ENCODE measurements at places on chromosomes 7 and 10.

- no peak for DNase-seq
Measured at GRCh38 chr7:141144921-141145629, 71.2 kb downstream of the TMEM178B start.

- peak; percentile 20 for DNase-seq
Measured at GRCh38 chr7:41879403-41879802, 176.5 kb upstream of the INHBA start.

- no peak for DNase-seq
Measured at GRCh38 chr10:47077386-47077785, 166.2 kb downstream of the PTPN20 start.

- DNase-seq = no peak
Measured at GRCh38 chr10:130761032-130761575, 550.4 kb downstream of the TCERG1L start.

DNA sequence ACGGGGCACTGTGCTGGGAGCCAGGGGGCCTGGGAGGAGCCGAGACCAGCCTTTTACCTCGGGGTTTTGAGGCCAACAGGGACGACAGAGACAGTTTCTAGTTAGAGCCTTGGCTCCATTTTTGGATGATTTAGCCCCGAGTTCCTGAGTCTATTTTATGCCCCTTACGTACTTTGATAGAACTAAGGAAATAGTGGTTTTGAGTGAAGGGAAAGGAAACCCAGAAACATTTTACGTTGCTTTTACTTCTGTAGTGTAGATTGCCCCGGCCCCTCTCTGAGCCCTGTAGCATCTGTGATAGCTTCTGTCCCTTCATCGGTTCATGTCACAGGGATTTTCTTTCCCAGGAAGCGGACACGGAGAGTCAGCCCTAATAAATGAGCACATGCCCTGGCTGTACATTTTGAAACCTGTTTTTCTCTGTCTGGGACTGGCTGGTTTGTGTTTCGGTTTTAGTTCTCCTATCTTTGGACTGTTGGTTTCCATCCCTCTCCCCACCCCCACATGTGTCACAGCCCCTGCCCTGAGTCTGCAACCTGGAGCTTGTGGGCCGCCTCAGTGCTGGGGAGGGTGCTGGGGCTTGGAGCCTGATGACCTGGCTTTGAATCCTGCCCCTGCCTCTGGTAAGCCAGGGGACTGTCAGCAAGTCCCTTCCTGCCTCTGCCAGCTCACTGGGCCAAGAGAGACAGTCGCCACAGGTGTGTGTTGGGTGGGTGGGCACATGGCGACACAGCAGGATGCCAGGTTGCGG lies 6.9 kb upstream of the ORAI2 start:
- no peak for DNase-seq

DNA sequence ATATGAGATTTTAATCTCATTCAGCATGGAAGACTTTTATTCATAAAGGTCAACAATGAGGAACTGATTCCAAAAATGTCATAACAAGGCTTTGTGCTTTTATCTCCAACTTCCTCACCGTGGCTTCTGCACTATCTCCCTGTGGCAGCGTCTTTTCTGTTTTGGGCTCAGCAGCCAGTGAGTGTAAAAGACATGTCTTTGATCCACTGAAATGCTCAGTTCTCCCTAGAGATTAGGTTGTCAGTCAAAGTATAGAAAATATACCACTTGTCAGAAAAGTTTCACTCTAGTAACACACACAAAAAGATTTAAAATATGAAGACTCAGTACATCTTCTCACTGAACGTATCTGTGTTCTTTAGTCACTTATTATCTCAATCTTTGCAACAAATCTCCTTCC lies 901.8 kb upstream of the ZWINT start:
- DNase-seq = peak; percentile 53

GRCh38 chr10:7285522-7286322 lies 125.1 kb downstream of the SFMBT2 start:
- no peak for DNase-seq

DNA sequence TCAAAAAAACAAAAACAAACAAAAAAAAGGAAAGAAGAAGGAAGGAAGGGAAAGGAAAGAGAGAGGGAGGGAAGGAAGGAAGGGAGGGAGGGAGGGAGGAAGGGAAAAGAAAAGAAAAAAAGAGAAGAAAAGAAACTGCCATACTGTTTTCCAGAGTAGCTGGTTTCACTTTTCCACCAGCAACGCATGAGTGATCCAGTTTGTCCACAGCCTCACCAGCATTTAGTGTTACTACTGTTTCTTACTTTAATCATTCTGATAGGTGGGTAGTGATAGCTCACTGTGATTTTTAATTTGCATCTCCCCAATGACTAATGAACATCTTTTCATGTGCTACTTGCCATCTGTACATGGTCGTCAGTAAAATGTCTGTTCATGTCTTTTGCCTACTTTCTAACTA lies 9.6 kb downstream of the GSTK1 start:
- DNase-seq = no peak

- DNase-seq = no peak
Measured at GRCh38 chr7:74224511-74224832, 14.7 kb downstream of the LAT2 start.

GRCh38 chr7:105339404-105340323 lies 49.1 kb downstream of the SRPK2 start:
- DNase-seq = no peak

DNA sequence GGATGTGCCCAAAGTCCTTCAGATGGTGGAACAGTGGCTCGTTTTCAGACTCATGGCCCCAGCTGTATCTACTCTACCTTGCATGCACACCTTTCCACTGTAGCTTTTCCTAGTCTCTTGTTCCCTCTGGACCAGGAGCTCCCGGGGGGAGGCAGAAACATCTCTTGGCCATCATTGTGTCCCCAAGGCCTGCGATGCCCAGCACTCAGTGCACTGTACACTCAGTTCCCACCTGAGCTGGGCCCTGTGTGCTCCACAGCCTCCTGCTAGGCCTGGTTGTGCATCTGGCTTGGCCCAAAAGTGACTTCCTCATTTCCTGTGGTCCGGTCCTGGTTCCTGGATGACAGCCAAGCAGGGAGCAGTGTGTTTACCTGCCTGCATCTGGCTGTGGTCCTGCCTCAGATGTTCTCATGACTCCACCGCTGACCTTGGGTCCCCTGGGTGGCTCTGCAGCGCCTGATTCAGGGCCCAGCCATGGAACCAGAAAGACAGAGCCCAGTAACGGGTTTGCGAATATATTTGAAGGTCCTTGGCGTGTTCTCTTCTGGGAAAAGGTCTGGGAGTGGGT lies 9.9 kb upstream of the DOCK1 start:
- DNase-seq = no peak

- DNase-seq = no peak
Measured at GRCh38 chr7:93211228-93211818, 14.9 kb downstream of the HEPACAM2 start.

DNA sequence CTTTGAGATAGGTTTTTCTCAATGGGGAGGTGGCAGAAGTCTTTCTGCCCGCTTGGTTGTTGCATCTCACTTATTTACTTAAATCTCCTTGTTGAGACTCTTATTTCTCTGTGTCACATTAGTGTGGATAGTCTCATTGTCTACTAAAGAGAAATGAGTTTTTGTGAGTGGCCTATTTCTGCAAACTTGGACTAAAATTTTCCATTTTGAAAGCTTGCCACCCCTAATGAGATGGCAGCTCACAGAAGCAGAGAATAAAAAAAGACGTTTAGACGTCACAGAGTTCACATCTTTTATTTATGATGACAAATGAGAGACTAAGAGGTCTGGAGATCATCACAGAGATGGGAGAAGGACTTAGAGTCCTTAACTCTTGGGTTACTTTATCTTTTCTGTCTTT lies 262.7 kb upstream of the PHYHIPL start:
- no peak for DNase-seq

DNA sequence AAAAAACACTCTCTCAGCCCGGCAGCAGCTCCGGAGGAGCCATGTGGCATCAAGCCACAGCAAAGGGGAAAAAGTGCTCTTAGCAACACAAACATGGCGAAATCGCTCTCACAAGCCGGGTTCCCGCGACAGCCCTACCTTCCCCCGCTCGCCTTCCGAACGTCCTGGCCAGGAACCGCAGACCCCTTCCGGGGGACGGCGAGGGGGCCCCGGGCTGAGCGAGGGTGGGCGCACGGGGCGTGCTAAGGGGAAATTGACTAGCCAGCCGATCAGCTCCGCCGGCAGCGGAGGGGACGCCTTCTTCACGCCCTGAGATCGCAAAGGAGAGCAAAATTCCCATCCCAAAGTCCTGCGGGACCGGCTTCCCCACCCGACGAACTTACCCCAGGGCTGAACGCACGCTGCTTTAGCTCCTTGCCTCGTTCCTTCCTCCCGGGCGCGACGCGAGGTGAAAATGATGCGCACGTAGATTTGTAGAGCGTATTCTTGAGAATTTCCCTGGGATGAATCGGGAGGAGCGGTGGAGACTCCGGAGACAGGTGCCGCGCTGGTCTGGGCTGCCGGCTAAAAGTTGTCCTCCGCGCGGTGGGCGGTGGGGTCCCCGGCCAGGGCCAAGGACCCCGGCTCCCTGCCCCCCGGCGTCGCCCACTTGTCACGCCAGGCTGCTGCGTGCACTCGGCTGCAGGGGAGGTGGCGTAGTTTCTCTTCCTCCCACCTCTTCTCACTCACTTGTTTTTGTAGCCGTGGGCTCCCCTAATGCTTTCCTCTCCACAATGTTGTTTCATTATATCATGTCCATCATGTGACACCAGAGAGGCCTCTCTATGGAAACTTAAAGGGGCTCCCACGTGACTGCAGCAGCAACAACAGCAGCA lies 220.1 kb upstream of the MKLN1 start:
- peak; percentile 77 for DNase-seq

DNA sequence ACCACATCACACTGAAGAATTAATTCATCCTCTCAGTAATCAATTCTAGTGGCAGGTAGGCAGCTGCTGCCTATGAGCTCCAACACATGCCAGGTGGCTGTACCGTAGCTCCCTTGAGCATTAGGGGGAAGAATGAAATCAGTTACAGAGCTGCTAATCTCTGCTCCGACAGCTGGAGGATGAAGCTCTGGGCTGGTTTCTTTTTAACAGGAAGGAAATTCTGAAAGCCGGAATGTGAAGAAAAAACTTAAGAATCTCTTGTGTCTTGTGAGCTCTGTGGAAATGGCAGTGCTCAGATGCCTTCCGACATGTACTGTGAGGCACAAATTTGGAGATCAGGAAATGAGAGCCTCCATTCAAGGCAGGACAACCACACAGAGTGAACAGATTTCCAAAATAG lies 2.8 kb upstream of the AHCYL2 start:
- DNase-seq = no peak

DNA sequence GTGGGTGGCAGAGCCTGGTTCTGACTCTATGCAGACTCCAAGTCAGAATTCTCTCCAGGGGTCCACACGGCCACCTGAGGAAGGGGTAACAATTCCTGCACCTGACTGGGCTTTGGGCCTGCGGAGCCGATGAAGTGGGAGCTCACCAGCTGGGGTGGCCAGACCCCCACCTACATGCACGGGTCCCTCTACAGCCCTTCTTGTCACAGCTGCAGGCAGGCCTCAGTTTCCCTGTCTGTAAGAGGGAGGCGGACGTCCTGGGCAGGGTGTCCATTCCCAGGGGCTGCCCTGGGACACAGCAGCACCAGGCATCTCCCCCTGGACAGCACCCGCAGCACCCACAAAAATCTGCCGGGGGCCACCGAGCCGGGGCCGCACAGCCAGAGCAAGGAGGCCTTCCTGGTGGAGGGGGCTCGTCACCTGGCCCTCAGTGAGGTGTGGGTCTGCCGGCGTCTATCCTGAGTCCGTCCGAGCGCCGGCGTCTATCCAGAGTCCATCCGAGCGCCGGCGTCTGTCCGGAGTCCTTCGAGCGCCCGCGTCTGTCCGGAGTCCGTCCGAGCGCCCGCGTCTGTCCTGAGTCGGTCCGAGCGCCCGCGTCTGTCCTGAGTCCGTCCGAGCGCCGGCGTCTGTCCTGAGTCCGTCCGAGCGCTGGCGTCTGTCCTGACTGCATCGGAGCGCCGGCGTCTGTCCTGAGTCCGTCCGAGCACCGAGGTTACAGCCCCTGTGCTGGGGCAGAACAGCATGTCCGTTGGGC lies 65.1 kb downstream of the PDGFA start:
- DNase-seq = no peak

DNA sequence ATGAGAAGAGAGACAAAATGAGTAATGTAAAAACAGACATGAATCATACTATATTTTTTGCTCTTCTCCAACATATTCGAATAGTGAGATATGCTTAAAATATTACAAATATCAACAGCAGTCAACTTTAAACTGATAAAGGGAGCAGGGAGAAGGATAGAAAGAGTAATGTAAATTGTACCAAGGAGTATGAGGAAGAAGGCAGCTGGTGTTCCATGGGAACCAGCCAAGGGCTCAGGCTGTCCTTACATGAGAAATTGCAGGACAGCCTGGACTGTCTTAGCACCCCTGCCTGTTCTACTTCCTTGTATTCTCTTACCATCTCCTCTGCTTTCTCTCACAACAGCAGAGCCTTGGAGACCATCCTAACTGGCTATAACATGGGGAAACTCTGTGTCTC lies 128.7 kb downstream of the TSPAN12 start:
- DNase-seq = no peak

DNA sequence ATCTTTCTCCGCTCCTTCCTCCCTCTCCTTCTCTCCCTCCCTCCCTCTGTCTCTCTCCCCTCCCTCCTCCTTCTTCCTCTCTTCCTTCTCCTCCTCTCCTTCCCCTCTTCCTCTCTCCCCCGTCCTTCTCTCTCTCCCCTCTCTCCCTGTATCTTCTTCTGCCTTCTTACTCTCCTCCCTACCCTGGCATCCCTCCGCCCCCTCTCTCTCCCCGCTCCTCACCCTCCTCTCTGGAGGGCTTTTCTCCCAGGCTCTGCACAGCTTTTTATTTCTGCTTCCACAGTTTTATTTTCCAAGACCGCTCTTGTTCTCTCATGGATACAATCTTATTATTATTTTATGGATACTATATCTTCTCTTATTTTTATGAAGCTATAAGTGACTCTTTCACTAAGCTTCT lies 32.6 kb downstream of the AP5Z1 start:
- peak; percentile 67 for DNase-seq

GRCh38 chr7:82859106-82859850 lies 303.4 kb downstream of the PCLO start:
- no peak for DNase-seq

GRCh38 chr7:135334830-135335543 lies 101.3 kb downstream of the STRA8 start:
- no peak for DNase-seq

DNA sequence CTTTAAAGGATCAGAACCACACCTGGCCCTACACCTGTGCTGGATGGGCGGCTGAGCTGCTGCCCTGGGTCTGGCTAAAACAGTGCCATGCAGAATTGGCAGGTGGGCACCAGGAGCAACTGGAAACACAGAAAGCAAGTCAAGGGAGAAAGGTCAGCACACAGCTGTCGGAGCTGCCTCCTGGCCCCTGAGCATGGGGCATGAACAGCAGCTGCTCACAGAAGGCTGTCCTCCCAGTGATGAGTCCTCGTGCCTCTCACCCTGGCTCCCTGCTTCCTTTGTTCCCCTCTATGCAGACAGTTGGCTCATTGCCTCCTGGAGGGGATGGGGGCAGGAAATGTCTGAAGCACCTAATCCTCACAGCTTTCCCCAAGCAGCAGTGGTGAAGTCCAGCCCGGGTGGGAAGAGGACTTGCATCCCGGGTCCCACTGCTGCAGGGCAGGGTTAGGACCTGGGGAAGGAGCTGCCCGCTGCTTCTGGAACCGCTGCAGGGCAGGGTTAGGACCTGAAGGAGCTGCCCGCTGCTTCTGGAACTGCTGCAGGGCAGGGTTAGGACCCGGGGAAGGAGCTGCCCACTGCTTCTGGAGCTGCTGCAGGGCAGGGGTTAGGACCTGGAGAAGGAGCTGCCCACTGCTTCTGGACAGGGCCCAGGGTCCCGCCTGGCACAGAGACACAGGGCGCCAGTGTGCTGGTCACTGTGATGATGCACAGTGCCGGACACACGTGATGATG lies 37.3 kb downstream of the VIPR2 start:
- no peak for DNase-seq

GRCh38 chr10:114525368-114525949 lies 121.2 kb upstream of the AFAP1L2 start:
- no peak for DNase-seq
